ENCODE measurements at places on chromosomes 5 and 9.

- DNase-seq: no peak
Measured at GRCh38 chr5:167777746-167778145, 513.7 kb upstream of the WWC1 start.

DNA sequence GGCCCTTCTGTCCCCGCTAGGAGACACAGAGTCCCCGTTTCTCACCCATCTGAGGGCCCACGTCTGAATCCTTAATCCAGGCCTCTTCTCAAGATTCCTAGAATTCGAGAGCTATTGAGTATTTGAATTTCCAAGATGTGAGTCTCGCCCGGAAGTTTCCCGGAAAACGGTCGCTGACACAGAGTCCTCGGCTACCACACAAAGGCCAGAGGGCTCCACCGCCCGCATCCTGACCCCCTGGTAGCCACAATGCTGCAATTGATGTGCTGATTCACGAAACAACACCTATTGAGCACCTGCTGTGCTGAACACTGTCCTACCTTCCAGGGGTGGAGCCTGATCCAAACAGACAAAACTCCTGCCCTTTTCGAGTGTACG lies 670 bp upstream of the FBP1 start:
- no peak for DNase-seq

DNA sequence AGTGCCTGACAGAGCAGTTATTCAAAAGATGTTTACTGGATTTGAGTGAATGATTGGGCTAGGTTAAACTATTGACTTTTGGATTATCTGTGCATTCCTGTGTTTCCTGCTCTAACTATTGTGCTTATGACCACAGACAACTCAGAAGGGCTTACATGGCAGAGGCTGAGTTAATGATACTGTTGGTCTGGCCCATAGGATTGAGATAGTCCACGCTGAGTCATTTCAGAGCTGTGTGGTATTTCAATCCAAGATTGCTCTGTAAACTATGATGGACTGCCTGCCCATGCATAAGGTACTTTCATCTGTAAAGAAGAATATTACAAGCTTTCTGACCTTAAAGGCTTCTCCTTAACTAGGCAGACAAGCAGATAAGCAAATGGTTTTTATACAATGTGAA lies 49.1 kb upstream of the SLIT3 start:
- no peak for DNase-seq

- DNase-seq: no peak
Measured at GRCh38 chr5:23269981-23270380, 237.4 kb upstream of the PRDM9 start.

DNA sequence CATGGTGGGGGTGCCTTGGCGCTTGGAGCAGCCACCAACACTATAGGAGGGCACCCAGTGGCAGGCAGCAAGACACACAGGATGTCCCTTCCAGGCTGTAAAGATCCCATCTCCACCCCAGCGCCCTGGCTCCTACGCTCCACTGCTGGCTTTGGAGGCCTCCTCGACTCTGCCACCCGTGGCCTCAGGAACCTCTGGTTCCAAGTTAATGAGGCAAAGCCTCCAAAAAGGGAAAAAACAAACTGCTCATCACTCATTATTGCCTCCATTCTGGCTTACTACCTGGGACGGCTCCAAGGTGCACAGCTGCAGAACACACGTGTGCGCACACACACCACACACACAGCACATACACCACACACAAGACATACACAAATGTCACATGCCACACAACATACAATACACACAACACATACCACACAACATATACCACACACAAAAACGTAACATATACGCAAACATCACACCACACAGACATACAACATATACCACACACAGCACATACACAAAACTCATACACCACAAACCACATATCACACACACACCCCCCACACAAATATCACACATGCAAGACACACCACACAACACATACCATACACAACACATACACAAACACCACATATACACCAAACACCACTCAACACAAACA lies 45.3 kb downstream of the ROR2 start:
- no peak for DNase-seq

- no peak for DNase-seq
Measured at GRCh38 chr5:126364206-126364902, 58.9 kb upstream of the GRAMD2B start.

DNA sequence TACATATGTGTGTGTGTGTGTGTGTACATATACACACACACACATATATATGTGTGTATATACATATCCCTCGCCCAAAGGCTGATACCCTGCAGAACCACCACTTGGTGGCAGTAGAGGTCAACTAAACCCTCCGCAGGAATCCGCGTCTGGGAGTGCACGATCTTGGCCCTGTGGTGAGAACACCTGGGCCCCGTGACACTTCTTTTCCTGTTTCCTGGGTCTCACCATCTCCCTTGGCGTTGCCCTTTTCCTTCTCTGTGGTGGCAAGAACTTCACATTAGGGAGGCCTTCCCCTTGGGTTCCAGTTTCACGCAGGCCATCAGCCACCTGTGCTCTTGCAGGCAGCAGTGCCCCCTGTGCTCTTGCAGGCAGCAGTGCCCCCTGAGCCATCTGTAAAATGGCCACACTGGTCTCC lies 8.2 kb downstream of the IL9 start:
- no peak for DNase-seq

DNA sequence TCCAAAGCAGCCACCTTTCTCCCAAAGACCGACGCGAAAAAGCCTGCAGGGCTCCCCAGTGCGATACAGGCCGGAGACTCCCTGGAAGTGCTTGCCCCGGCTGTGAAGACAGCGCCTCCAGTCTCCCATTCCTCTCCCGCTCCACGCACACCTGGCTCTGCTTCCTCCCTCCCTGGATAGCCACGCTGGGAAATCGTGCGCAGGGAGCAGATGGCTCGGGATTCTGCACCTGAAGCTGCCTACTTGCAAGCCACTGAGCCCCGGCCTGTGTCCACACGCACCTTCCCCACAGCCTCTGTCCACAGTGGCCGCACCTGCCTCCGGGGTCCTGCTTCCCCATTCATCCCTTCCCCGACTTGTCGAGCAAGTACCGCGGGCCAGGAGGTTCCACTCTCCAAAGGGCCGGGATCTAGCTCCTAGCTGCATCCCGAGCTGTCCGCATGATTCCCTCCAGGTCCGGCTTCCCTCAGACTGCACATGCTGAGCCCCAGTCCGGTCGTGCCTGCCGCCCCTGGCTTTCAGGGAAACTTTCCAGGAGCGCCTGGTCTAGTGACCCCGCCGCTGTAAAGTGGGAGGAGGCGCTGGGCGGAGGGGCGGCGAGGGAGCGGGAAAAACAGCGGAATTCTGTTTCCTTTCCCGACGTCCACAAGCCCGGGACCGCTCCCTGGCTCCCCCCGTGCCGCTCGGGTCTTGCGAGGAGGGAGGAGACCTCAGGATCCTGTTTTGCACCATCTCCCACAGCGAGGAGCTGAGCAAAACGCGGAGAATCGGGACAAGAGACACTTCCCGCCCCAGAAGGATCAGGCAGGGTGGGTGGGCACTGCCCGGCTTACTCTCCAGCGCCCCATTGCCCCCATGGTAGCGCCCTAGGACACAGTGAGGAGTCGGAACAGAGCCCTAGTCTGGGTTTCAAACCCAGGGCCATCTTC lies 2.0 kb downstream of the SEMA6A start:
- DNase-seq: no peak

GRCh38 chr9:91834740-91835139 lies 115.3 kb downstream of the ROR2 start:
- no peak for DNase-seq

DNA sequence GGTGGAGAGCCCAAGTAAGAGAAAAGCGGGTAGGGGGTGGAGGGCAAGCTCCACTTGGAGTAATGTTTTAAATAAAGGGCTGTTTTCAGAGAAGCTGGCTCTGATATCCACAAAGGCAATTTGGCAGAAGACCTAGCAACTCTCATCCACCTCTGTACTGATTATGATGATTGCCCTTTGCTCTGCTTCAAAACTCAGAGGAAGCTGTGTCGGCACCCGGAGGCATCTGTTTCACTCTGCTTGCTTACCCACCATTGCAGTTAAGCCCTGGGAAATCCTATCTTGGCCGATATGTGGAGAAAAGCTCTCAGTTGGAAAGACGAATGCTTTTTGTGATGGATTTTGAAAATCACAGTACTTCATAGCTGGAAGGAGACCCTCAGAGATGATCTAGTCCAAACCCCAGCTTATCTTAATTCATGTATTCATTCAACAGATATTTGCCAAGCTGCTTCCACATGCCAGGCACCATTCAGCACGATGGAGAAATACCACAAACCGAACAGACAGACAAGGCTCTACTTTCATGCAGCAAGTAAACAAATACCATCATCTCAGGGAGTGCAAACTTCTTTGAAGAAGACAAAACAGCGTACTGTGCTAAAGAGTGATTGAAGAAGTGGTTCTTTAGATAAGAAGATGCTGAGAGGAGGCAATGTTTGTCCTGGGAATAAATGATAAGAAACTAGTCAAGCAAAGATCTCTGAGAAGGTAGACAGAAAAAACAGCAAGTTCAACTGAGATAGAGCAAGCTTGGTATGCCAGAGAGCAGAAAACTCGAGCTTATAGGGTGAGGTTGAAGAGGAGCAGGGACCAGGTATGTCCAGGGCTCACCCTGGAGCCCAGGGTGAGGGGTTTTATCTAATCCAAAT lies 140.4 kb upstream of the SPDL1 start:
- DNase-seq: no peak

- no peak for DNase-seq
Measured at GRCh38 chr5:154202379-154203260, 12.1 kb downstream of the GALNT10 start.

DNA sequence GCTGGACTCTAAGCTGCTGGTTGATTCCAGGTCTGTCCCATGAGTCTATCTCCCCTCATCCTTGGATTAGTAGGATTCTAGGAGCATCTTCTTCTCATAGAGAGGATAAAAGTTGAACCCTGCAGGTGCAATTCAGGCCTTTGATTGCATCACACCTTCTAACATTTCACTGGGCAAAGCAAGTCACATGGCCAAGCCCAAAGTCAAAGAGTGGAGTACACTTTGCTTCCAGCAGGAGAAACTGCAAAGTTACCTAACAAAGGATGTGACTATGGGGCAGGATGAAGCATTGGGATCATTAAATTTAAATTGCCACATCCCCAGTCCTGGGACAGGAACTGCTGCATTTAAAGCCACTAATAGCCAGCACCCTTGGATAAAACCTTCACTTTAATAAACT lies 51.0 kb upstream of the EGFLAM start:
- DNase-seq: no peak

- DNase-seq: no peak
Measured at GRCh38 chr5:17223367-17224185, 6.1 kb downstream of the BASP1 start.

GRCh38 chr9:90095682-90096081 lies 490.9 kb downstream of the GADD45G start:
- no peak for DNase-seq

DNA sequence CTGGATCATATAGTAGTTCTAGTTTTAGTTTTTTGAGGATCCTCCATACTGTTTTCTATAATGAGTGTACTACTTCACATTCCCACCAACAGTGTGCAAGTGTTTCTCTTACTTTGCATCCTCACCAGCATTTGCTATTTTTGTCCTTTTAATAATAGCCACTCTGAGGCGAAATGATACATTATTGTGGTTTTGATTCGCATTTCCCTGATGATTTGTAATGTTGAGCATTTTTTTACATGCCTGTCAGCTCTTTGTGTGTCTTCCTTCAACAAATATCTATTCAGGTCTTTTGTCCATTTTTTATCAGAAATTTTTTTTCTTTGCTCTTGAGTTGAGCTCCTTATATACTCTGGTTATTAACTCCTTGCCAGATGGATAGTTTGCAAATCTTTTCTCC lies 114.0 kb downstream of the ADAMTSL1 start:
- no peak for DNase-seq

DNA sequence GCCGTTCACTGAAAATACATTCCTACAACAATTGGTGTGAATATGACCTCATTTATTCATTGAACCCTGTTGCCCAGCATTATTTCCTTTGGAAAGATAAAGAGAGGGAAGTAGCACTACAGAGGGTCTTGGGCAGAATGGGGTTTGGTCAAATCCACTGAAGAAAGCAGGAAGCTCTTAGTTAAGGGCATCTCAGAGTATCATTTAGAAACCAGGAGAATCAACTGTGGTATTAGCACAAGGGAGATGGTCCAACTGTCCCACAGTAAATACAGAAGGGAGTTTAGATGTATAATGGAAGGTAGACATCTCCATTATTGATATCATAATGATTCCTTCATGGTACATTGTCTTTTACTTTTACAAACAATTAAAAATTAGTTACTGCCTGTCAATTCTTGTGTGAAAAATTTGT lies 47.1 kb downstream of the LIX1 start:
- no peak for DNase-seq

- no peak for DNase-seq
Measured at GRCh38 chr5:127002390-127002789, 28.0 kb downstream of the MARCHF3 start.

DNA sequence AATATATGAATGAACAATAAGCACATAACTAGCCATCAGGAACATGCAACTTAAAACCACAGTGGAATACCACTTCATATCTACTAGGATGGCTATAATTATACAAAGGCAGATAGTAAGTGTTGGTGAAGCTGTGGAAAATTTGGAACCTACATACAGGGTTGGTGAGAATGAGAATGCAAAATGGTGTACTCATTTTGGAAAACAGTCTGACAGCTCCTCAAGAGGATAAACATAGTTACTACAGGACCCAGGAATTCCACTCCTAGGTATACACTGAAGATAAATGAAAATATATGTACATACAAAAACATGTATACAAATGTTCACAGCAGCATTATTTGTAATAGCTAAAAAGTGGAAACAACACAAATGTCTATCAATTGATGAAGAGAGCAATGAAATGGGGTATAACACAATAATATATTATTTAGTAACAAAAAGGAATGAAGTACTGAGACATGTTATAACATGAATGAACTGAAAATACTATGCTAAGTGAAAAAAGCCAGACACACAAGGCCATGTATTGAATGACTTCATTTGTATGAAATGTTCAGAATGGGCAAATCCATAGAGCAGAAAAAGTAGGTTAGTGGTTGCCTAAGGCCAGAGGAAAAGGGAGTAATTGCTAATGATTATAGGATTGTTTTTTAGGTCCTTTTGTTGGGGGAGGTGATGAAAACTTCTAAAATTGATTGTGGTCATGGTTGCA lies 31.2 kb upstream of the CDK5RAP2 start:
- no peak for DNase-seq

DNA sequence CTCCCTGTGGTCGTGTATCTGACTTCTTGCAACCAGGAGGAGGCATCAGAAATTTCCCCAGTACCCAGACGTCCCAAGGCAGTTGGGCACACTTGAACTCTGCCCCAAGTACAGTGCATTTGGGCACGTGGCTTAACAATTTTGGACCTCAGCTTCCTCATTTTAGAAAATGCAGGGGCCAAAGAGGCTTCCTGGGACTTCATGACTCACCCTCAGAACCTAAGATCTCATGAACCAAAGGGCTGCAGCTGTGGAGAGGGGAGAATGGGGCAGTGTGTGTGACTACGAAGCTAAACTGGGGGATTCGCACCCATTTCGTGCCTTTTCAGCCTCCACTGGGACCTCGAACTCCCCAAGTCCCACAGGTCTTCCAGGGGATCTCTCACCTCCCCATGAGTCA lies 59.2 kb downstream of the SYK start:
- DNase-seq: no peak

All from cortex of kidney (tissue), 1 donor.